ENCODE measurements at places on chromosomes 5 and 9.

GRCh38 chr5:39850291-39850690 is 425.5 kb upstream of the DAB2 start:
- no peak for DNase-seq

DNA sequence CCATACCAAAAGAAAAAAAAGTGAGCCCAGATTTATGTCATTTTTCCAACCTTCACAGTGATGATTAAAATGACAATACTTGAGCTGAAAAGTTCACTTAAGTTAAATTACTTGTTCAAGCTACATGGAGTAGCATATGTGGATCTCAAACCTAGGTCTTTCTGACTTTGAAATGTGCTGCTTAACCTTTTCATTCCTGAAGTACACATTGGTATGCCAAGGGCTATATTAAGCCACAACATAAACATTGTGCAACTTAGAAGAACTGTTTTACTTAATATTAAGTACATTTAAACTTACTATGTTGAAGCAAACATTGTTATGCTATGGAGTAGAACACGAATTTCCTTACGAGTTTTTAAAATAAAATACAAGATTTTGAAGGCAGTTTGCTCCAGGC is 105.0 kb downstream of the GIN1 start:
- no peak for DNase-seq

GRCh38 chr5:107275333-107275732 is 395.4 kb downstream of the EFNA5 start:
- no peak for DNase-seq

GRCh38 chr5:10649666-10650380 is 86.0 kb downstream of the ANKRD33B start:
- no peak for DNase-seq

DNA sequence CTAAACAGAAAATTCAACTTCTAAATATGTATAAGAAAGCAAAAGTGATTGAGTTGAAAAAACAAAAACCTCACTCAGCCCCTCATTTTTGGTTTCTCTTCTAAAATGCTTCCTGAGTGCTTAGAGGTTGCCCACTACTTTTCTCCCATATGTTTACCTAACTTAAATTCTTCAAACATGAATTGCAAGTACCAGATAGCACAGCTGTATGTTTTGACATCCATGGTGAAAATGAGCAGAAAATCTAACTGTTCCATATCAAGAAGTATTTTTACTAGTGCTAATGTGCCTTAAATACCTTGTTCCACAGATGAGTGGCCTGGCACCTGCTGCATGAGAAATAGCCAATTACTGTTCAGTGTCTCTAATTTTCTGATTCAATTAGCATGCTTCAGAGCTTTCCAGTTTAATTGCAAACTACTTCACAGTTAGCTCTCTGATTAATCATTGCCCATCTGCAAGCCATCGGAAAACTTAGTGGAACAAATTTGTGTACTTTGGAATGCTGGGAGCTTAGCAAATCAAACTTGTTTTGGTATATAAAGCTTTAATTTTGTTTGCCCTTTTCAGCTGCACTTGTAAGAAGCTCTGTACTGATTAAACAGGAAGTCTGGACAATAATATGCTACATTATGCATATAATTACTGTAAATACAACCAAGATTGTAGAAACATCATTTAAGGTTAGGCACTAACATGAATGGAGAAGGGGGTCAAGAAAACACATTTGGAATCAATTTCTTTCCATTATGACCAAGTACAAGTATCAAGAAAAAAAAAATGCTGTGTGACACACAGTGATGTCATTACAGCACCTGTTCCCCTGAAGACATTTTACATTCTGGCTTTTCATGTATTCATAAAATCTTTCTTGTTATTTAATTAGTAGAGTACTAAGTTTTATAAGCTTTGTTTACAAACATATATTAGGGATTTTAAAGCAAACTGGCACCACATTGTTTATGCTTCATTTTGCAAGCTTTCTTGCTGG is 65.6 kb downstream of the POU5F2 start:
- no peak for DNase-seq

- no peak for DNase-seq
Measured at GRCh38 chr9:110278080-110278707, 21.9 kb upstream of the TXN start.

DNA sequence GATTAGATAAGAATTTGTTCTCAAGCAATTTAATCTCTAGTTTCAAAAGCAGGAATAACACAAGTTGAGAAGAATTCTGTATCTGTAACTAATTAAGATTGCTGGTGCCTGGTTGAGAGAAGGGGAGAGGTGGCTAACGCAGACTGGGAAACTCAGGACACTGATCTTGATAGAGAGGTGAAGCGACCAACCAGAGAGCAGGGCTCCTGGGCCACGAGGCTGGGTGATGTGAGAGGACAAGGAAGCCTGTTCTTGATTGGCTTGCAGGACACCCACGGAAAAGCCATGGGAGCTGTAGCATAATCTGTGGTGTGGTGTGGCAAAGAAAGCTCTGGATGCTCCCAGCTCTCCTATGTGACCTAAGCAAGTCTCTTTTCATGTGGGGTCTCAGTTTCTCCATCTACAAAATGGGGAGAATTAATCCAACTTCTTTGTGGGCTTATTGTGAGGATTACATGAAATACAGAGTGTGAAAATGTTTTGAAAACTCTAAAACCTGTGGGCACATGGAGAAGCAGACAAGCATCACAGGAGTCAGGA is 594.1 kb upstream of the BRINP1 start:
- no peak for DNase-seq

DNA sequence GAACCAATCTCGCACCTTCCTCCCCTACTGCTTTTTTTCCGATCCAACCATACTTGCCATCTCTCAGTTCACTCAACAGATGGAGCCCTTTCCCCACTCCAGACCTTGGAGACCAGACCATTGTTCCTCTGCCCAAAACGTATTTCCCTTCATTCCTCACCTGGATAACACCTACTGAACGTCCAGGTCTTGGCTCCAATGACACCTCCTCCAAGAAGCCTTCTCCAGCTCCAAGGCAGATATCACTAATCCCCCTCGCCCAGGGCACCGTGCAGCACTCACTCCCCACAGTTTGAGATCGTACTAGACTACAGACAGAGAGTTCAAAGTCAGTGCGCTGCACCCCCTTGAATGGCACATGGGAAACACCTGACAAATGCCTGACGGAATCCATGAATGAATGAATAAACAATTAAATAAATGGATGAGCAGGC is 47.1 kb upstream of the AKNA start:
- DNase-seq, result no peak

DNA sequence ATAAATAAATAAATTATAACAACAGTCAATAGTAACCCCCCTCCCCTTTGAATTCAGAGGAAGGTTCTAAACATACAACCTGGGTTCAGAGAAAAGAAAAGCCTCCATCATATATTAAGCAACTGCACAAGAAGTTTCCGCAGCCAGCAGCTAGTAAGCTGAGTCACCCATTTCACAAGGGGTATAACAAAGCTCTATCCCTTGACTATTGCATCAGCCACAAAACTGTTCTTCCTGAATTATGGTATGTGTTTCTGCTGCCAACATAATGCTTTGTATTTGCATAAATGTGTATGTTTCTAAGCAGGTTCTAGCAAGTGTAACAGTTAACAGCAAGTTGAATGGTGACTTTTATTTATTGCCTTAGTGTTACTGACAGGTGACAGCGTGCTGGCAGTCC is 6.8 kb upstream of the CEP120 start:
- DNase-seq, result no peak

DNA sequence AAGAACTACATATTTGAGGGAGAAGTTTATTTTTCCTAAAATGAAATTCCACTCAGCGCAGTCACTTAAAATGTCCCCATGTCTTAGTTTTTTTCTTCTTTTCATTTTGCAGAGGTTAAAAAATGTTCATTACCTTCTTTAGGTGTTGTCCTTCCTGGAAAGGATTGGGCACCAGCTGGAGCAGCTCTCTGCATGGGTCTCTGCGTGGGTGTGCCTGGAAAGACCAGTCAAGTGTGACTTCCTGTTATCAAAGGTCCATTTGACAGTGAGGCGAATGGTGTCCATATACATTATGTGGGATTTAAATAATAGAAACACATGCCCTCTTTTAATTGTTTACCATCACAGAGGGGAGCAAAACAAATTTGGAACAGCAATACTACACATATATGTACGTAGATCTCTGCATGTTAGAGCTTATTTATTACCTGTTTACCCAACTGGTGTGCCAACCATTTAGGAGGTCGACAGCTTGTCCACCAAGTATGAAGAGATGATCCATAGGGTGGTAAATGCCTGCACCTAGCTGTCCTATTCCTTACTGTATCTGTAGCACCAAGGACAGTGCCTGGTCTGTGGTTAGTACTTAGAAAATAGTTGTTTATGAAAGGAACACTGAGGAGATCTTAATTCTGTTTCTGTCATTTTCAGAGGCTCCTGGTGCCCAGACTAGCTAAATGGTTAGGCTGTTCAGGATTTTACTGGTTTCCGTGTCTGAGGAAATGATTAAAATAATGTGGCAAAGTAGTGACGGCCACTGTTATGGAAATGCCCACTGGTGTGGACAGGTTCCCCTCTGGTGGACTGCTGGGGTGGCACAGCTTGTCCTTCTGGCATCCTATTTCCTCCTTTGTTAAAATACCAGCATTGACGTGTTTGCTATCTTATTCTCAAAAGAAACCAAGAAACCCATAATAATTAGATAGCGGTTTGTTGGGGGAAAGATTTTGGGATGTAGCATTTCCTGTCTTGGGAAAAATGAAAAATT is 200.4 kb downstream of the MAST4 start:
- DNase-seq, result no peak

DNA sequence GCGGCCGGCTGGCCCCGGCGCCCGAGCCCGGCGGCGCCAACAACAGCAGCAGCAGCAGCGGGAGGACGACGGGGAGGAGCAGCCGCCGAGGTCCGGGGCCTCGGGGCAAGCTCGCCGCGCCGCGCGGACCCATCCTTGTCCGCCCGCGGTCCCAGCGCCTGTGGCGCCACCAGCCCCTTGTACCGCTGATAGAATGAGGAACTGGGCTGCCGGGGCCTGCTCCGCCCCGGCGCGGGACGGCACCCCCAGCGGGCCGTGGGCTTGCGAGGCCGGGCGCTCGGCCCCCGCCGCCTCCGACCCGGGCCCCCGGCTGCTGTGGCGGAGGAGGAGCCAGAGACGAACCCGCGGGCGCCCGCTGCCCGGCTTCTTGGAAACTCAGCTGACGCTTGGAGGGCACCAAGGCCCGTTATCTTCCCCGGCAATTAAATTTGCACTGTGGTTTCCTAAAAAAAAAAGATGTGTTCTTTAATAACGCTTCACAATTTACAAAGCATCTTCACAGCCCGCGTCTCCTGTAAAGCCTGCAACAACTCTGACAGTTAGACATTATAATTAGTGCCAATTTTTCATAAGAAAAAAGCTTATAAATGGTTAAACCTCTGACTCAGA is at the start of gene ARSB:
ARSB (minus strand) TSS at position 195 of the 609 bp plus-strand sequence; CDS start at position 133, 62 bp downstream.
- DNase-seq, result peak; percentile 65

- DNase-seq, result no peak
Measured at GRCh38 chr9:9963841-9964240, 649.0 kb downstream of the PTPRD start.

GRCh38 chr5:73899055-73899454 is 273.1 kb downstream of the ARHGEF28 start:
- no peak for DNase-seq

DNA sequence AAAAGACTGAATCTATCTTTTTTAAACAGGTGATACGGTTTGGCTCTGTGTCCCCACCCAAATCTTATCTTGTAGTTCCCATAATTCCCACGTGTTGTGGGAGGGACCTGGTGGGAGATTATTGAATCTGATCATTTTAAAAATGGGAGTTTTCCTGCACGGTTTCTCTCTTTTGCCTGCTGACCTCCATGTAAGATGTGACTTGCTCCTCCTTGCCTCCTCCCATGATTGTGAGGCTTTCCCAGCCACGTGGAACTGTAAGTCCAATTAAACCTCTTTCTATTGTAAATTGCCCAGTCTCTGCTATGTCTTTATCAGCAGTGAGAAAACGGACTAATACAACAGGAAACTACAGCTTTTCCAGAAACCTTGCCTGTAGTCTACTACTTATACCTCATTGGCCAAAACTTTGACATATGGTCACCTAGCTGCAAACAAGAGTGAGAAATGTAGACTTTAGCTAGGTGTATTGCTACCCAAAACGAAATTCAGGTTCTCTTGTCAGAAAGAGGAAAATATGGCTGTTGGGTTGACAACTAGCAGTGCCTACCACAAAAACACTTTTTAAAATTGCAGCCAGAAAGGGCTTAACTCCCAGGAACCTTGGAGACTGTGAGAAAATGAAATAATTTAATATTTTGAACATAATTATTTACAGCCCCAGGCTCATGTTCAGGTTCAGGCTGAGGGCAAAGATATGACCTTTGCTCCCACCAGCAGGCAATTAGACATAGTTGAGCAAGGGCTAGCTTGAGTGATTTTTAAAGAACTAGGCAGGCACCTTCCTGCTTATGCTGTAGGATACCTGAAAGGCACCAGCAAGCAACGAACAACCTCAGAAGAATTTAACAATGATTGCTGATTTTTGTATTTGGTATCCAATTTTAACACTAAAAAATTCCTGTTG is 7.4 kb upstream of the AGGF1 start:
- DNase-seq, result no peak

- no peak for DNase-seq
Measured at GRCh38 chr9:75358846-75359245, 270.5 kb downstream of the OSTF1 start.

DNA sequence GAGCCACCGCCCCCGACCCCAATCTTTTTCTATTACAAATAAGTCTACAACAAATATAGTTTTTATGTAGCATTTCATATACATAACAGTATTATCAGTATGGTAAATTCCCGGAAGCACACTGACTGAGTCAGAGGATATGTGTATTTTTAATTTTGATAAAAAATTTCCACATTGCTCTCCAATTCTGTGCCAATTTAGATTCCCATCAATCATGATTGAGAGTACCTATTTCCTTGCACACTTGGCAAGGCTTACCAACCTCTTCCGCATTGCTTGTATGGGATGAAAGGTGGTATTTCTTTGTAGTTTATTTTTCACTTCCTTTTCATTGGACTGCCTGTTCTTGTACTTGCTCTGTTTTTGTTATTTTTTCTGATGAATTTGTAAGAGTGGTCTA is 204.6 kb downstream of the RFX3 start:
- DNase-seq, result no peak

DNA sequence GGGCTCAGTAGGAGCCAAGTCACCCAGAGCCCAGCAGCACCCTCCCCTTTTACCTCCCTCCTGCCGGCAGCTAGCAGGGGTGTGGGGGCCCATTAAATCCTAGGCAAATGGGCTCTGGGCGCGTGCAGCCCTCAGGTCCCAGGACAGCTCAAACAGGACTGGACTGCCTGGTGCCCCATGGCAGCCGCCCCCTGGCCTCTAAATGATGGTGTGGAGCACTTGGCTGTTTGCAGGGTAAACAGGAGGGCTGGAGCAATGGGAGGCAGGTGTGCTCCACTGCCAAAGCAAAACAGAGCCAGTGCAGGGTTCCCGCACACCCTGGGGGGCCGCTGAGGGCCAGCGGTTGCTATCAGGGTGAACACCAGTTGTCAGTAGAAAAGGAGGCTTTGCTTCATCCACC is 55.9 kb upstream of the C5orf58 start:
- DNase-seq, result no peak

- no peak for DNase-seq
Measured at GRCh38 chr9:128153060-128153946, 4.0 kb downstream of the LCN2 start.
